Activated T-helper 1 cell treated with anti-CD3 and anti-CD28 coated beads, Interleukin-12 subunit alpha, Interleukin-12 subunit beta, Interleukin-2, Interleukin-4 antibody, amounts not matched to agents 30 ng/mL and 10 ng/mL and 1 ng/mL, durations not matched to agents 14 hours and 24 hours and 36 hours (primary cell): ENCODE measurements at places on chromosomes 12 and 14. TPM values are rescaled to one million over a fixed set of nuclear protein-coding genes. Genes with fewer than 3 reads are reported as not detected.

- peak; percentile 47 for DNase-seq
Measured at GRCh38 chr12:31324845-31325523, 966 bp downstream of the SINHCAF start.

DNA sequence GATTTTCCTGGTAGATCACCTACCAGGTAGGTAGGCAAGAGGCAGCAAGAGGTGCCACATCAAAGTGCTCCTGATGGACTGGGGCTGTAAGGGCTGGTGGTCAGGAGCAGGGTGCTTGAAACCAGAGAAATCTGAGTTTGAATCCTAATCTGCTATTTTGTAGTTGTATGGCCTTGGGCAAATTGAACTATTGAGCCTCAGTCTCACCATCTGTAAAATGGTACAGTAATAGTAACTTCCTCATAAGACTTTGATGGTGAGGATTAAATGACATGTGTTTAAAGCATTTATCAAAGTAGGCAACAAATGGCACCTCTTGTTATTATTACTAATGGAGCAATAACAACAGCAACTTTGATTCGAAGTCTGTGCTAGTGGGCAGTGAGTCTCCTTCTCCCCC lies 32.0 kb downstream of the JDP2 start:
- no peak for DNase-seq

Gene SLC7A8
- not detected in 2 replicates for total RNA-seq

DNA sequence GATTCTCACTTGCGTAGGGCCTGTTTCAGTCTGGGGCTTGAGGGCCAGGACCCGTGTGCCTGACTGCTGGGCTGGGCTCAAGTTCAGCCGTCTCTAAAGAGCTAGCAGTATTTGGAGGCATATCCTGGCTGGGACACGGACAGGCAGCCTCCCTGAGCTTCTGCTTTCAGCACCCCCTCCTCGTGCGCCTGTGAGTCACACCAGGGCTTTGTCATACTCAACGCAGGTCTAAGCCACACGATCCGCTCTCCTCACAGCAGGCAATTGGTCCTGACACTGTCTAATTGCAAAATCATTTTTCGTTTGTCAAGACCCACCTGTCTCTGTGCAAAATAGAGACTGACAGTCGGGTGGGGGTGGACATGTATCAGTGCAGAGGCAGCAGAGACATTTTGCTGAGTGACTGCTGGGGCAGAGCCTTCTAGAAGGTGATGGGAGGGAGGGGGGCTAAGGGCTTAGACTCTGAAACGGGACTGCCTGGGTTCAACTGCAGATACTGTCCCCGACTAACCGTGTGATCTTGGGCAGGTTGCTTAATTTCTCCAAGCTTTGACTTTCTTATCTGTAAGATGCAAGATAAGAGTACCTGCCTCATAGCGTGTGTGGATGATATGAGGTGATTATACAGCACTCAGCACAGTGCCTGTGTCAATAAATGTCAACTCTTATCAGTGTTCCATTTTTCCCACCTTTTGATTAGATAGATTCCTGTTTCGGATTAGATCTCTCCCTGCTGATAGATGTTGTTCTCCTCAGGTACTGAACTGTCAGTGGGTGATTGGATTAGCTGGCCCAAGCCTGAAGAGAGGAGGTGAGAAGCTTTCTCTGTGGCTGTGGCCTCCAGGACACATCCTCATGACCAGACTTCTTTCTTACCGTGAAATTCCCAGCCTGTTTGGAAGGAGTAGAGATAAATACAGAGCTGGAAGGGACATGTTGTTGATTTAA lies 53.1 kb downstream of the KCNA1 start:
- no peak for DNase-seq

DNA sequence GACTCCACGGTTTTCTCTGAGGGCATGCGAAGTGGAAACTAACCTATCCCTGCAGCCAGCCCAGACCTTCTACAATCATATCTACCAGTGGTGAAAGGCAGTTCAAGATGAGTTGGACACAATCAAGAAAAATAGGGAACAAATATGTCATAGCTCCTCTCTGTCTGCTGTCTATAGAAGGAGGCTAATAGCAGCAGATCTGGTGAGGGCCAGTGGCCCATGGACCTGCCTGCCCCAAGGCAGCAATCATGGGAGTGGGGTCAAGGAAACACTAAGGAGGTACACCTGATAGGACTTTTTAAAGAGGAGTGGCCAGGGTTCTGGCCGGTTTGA lies 149.5 kb downstream of the PRKCH start:
- DNase-seq, result no peak

Gene RACGAP1
- total RNA-seq, result 68.1 and 71.2 TPM in 2 replicates
